ENCODE measurements at places on chromosomes 3 and 15.

GRCh38 chr3:148315756-148316155, 381.9 kb upstream of the AGTR1 start:
- DNase-seq = no peak

- no peak for DNase-seq
These were observed 19.9 kb downstream of the KPNA4 start for GRCh38 chr3:160545504-160545871.

- no peak for DNase-seq
These were observed 21.2 kb downstream of the TFG start for GRCh38 chr3:100730524-100730923.

DNA sequence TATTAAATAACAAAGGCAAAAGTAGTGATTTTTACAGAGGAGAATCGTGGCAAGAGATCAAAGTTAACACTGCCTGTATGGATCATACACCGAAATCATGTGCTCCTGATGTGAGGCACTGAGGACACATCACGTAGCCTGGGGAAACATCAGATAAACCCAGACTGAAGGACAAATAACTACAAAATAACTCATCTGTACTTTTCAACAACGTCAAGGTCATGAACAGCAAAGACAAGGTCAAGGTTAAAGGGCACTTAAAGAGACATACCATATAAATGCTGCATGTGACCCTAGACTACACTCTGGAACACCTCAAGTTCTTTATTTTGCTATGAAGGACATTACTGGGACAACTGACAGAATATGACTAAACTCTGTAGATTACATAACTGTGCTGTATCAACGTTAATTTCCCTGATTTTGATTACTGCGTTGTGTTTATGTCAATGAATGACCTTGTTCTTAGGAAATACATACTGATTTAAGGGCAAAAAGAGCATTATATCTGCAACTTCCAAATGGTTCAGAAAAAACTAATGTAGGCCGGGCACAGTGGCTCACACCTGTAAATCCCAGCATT, 48.1 kb downstream of the CHSY1 start:
- DNase-seq = no peak

DNA sequence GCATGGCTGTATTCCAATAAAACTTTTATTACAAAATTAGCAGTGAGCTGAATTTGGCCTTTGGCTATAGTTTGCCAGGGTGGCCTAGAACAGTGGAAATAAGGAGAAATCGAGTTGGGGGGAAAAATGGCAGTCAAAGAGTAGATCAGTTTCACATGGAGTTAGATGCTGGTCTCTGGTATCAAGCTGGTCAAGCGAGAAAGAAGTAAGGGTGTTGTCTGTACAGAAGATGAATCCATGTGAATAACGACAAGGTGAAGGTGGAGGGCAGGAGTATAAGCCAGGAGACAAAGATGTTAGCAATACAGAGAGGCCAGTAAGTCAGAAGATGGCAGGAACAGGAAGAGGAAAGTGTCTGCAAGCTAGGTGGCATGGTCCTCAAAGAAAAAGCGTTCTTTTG, 11.7 kb downstream of the AHSG start:
- DNase-seq = no peak
